Stimulated activated CD8-positive, alpha-beta memory T cell treated with anti-CD3 and anti-CD28 coated beads, Interleukin-2, amount 100 ng/mL, for 1 hour (primary cell): ENCODE measurements at places on chromosomes 1 and 21.

DNA sequence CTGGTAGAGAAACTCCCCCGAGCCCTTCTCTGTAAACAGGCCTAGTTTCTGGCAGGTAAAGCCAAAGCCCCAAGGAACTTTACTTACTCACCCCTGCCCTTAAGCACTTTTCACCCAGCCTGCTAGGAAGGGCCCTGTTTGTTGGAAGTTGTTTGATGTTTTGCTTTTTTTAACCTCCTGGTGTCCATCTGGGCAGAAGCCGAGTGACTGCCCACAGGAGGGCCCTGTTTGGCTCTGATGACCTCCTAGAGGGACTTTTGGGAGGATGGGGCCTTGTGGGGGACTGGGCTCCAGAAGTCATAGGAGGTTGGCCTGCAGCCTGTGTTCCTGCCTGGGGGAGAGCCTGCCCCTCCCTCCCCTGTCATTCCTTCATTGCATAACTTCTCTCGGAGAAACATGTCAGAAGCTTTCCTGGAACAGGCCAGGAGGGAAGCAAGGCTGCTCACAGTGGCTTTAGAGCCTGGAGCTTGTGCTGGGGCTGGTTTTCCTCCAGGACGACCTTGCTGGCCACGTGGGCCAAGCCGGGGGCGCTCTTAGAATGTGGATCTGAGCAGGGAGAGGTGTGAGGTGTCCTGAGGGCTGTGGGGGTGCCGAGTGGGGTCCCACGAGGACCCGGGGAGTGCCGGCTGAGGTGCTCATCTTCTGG is 33.9 kb downstream of the COQ8A start:
- no peak for DNase-seq

DNA sequence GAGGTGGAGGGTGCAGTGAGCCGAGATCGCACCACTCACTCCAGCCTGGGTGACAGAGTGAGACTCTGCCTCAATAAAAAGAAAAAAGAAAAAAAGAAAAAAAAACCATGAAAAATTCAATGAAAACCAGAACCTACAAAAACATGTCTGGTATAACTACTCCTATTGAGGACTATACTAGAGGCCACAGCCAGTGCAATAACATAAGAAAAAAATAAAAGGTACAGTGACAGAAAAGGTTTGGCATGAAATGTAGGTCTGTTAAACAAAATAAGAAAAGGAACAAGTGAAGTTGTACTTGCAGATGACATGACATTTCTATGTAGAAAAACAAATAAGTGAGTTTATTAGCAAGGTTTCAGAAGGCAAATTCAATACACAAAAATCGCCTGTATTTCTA is 8.2 kb downstream of the NADK start:
- no peak for DNase-seq

DNA sequence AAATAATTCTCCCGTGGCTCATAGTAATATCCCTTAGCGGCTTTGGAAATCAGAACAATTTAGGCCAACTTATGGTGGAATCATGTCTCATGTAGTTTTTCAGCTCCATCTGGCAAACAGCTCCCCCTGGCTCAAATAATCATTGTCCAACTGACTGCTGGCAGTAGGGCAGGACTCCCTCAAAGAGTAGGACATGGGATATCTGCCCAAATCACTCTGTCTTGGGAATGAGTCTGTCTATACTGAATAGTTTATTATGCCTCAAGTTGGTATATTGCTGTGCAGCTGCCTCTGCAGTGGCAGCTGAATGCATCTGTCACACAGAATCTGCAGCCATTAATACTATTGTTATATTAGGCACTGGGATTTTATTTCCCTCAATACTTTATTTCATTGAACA is 255.7 kb downstream of the COL11A1 start:
- no peak for DNase-seq

DNA sequence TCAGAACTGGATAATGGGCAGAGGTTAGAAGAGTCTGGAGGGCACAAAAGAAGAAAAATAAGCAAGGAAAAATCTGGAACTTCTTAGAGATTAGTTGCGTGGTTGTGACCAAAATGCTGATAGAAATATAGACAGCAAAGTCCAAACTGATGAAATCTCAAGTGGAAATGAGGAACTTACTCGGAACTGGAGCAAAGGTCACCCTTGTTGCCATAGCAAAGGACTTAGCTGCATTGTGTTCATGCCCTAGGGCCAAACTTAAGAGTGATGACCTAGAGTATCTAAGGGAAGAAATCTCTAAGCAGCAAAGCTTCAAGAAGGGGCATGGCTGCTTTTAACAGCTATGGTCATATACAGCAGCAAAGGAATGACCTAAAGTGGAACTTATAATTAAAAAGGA is 180.0 kb downstream of the TTLL7 start:
- no peak for DNase-seq

DNA sequence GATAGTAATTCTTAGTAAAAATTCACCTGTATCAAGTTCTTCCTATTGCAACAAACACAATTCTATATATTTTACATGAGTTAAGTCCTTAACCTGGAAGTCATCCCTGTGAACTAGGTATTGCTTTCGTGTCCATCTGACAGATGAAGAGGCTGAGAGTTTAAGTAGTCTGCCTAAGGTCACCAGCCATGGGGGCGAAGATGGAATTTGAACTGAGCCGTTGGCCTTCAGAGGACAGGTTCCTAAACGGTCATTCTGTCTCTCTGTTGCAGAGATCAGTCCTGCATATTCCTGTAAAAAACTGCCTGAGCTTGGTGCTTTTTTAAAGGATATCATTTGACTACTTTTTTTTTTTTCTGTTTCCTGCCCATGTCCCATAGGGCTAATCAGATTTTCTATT is 10.2 kb upstream of the POFUT2 start:
- DNase-seq: no peak

- DNase-seq: no peak
These were observed 742 bp upstream of the PDE9A start for GRCh38 chr21:42652527-42653230.

DNA sequence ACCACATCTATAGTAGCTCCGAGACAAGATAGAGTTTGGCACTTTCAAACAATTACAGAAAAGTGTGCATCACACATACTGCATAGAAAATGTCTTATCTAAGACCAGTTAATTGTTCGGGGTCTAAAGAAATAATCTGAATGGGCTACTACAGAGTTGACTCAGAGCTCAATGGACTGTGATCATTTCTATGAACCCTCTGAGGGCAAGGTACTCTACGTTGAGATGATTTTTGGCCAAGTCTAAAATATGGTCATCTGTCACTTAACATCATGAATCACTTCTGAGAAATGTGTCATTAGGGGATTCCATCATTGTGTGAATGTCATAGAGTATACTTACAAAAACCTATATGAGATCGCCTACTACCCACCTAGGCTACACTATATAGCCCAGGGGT is 123.5 kb downstream of the SLC44A5 start:
- no peak for DNase-seq

GRCh38 chr1:82114887-82115286 is 314.2 kb downstream of the ADGRL2 start:
- DNase-seq: no peak

DNA sequence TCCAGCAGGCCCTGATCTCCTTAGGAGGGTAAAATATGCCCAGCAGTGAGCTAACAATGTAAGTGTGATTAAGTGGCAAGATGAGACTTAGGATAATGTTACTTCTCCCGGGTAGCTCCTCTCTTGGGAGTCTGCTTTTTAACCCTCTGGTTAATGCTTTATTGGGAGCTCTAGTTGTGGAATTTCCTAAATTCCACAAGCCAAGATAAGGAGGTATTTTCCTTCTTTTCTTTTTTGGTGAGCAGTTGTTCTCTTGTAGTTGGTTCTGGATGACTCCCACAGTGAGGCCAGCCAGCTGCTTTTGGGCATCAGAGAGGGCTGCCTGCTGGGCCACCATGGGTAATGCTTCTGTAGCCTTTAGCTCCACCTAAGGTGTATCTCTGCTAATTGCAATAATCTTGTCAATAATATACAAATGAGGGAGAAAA is 19.3 kb downstream of the C1orf52 start:
- no peak for DNase-seq

- DNase-seq: no peak
These were observed 434 bp downstream of the EVA1B start for GRCh38 chr1:36322786-36323635.

- no peak for DNase-seq
These were observed 244.7 kb downstream of the SDCCAG8 start for GRCh38 chr1:243500512-243500911.

DNA sequence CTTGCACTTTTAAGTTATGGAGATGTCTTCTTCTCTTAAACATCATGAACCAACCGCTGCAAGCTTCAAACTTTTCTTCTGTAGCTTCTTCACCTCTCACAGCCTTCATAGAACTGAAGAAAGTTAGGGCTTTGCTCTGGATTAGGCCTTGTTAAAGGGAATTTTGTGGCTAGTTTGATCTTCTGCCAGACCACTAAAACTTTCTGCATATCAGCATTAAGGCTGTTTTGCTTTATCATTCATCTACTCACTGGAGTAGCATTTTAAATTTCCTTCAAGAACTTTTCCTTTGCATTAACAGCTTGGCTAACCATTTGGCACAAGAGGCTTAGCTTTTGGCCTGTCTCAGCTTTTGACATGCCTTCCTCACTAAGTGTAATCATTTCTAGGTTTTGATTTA is 43.0 kb upstream of the RGL1 start:
- no peak for DNase-seq

DNA sequence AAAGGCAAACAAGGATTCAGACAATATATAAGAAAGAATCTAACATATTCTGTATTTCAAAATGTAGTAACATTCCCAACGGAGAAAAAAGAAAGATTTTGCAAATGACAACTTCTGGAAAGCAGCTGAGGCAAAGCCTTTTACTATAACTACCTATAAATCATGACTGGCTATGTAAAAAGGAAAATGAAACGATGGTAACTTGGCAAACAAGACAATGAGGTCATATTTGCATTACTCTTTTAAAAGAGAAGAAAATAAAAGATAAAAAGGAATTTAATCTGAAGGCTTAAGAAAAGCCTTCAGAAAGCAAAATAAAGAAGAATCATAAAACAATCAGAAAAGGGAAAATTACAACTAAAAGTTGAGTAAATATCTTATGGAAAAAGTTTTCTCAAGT is 25.1 kb upstream of the ASPM start:
- no peak for DNase-seq

- DNase-seq: no peak
These were observed 180.0 kb upstream of the NEGR1 start for GRCh38 chr1:72462186-72462905.

GRCh38 chr1:184161071-184161698 is 109.7 kb downstream of the TSEN15 start:
- no peak for DNase-seq

DNA sequence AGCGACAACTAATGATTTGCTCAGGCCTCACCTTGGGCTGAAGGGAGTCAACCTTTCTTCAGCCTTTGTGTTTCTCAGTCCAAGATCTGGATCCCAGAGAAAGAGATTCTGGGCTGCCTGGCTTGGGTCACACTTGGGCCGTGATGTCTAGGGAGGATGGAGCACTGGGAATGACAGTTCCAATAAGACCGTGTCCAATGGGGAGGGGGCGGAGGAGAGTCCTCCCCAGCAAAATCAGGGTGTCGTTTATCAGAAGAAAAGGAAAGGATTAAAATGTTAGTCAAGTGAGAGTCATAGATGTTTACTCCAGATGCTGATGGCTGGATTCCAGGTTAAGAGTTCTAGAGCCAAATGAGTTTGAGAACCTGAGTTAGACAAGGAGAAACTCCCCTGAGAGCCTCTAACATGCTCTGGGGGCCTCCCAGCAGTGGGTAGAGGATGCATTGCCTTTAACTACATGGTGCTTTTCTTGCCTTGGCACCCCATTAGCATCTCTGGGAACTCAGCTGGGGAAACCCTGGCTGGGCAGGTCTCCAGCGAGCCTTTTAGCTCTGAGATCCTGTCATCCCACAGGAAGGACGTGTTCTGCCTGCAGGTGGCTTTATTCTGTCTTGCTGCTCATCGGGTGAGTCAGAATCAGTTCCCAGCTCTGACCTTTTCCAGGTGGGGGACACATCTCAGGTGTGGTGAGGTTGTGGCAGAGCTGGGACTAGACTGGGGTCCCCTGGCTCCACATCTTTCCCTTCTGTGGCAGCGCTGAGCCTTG is 22.2 kb downstream of the NIPAL3 start:
- DNase-seq: no peak
